Endothelial cell of umbilical vein (primary cell): ENCODE measurements at places on chromosomes 6 and 20.

DNA sequence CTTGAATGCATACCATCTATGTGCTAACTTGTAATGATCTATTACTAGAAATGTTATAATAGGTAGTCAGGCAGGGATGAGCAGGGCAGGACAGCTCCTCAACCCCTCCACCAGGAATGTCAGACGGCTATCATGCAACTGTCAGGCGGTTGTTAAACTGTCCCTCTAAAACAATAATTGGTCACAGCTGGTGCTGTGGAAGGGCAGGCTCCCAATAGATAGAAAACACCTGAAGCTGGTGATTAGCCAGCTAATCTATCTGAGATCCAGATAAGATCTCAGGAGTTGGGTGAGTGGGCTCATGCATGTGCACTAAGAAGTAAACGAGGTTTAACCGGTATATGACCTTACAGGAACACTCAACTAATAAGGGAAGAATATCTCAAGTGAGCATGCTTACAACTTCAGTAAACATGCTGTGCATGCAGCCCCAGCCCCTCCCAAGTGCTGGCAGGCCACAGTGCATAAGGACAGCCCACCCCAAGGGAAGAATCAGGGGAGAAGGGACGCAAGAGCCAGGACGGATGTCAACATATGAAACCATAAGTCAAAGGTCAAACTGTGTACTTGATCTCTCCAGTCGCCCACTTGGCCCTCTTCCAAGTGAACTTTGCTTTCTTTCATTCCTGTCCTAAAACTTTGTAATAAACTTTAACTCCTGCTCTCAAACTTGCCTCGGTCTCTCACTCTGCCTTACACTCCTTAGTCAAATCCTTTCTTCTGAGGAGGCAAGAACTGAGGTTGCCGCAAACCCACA lies 566.2 kb upstream of the NRSN1 start:
- no peak for DNase-seq

GRCh38 chr20:34415079-34415478 lies 52.0 kb downstream of the ITCH start:
- DNase-seq: peak; percentile 45

DNA sequence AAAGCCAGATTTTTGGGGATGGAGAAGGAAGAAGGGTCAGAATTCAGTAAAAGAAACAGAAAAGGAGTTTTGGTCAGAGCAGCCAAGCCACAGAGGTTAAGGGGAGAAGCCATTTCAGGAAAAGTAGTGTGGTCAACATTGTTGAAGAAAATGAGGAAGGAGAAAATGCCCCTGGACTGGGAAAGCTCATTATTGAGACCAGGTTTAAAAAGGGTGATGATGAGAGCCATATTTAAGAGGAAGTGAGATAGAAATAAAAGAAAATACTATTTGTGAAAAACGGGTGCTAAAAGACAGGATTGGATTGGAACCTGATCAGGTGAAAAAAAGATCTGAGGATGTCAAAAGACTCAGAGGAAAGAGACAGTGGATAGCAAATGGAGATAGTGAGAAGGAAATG lies 75.8 kb downstream of the CEP162 start:
- DNase-seq: no peak

DNA sequence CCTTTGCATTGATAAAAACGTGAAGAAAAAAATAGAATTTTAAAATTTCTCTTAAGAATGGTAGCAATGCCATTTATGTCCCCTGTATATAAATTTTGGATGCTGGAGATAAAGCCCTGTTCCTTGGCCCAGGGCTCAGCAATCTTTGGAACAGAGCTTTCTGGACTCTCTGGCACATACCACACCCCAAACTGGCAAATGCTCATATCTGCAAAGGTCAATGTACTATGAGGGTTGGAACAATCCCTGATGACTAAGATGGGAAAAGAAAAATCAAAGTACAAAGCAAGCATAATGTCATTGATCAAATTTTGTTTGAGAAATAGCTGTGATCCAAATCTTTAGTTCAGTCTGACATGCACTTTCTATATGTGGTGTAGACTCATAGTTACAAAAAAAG lies 158.1 kb upstream of the HCRTR2 start:
- DNase-seq: no peak

GRCh38 chr6:47495207-47495606 lies 17.6 kb downstream of the CD2AP start:
- no peak for DNase-seq

- DNase-seq: no peak
Measured at GRCh38 chr6:3517350-3517749, 60.5 kb upstream of the SLC22A23 start.

GRCh38 chr6:116405138-116405537 lies 34.4 kb downstream of the DSE start:
- no peak for DNase-seq

- no peak for DNase-seq
Measured at GRCh38 chr6:46323312-46323965, 152.7 kb upstream of the ENPP5 start.

GRCh38 chr6:118313208-118313607 lies 234.9 kb upstream of the PLN start:
- no peak for DNase-seq

DNA sequence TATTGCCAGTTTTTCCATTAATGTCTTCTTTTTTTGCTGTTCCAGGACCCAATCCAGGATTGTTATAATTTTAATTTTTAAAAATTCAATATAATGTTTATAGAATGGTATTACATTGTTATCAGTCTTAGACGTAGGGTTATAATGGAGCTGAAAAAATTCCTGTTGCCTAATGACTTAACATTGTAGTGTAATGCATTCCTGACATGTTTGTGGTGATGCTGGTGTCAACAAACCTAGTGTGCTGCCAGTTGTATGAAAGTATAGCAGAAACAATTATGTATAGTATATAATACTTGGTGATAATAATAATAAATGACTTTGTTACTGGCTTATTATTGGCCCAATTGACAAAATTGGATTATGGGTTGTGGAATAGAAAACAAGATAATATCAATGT lies 30.4 kb downstream of the KIZ start:
- no peak for DNase-seq

DNA sequence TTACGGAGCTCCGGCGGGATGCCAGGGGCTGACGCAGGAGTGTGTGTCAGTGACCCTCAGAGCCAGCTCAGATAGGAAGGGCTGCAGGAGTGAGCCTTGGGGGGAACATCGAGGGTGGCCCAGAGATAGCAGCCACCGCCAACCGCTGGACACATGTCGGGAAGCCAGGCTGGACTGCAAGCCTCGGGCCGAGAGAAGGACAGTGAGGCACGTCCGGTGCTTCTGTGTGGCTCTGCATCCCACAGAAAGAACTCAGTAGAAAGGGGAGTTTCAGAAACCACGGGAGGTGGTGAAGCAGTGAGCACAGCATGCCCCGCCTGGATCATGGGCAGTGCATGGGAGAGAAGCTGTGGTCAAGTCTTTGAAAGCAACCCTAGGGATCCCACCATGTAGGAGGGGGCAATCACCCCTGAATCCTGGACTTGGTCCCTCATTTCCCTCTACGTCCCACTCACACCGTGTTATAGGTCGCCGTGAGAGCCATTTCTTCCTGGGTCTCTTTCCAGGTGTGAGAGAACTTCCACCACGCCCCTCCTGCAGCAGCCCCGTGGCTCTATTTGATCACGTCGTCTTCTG lies 383.7 kb upstream of the CDH4 start:
- no peak for DNase-seq

DNA sequence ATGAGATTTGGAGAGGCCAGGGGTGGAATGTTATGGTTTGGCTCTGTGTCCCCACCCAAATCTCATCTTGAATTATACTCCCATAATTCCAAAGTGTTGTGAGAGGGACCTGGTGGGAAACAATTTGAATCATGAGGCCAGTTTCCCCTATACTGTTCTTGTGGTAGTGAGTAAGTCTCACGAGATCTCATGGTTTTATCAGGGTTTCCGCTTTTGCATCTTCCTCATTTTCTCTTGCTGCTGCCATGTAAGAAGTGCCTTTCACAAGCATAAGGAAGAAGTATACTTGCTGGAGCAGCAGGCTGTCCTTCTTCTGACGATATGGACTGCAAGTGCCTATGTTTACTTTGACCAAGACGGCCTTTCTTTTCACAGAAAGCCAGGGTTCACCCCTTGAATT lies 270.5 kb downstream of the ESR1 start:
- no peak for DNase-seq

- no peak for DNase-seq
Measured at GRCh38 chr6:125196613-125197012, 43.0 kb downstream of the TPD52L1 start.

DNA sequence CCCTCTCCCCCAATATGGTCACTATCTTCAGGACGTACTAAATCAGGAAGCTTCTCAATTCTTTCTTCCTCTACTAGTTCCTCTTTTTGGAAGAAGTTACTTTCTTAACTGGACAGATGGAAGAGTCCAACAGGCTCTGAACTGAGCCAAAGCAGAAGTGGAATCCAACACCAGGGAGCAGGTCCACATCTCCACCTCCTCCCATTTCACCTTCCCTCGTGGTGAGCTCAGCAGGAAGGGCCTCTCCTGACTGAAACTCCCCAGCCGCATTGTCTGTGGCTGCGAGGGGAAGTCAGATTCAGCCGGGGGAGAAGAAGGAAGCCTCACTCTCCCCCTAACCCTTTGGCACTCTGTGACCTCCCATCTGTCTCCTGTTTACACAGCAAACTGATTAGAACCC lies 63.8 kb upstream of the UST start:
- no peak for DNase-seq

GRCh38 chr20:47319517-47320252 lies 36.8 kb downstream of the ZMYND8 start:
- peak; percentile 89 for DNase-seq

GRCh38 chr20:59958123-59958522 lies at the start of gene CDH26:
Gene CDH26 (plus strand): TSS chr20:59958423. CDS start chr20:59958727, 304 bp downstream.
- DNase-seq: no peak

DNA sequence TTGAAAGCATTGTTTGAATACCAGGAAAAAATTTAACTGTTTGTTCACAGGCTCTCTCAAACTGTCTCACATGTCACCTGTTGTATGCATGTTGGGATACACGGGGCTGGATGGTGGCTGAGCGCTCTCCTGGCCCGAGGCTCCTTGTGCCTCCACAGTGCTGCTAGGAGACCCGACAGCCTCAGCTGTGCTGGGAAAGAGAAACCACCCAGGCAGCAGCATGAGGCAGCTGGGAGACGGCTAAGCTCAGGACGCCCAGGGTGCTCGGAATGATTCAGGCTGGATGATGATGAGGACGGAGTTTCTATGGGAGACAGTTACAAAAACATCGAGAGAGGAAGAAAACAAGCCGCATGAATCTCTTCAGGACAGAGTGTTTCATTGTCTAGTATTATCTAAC lies 278.0 kb upstream of the CDH4 start:
- DNase-seq: no peak

DNA sequence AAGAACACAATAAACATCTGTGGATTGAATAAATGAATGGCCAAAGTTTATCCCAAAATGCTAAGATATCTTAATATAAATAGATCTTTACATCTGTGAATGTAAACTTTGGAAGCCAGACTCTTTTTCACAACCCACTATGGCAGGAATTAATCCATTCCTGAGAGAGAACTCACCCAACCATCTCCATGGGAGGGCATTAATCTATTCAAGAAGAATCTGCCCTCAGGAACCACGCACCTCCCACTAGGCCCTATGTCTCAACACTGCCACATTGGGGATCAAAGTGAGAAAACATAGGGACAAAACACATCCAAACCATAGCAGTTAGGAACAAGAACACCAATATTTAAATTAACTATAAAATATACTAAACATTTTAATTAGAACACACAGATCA lies 3.4 kb downstream of the UBE3D start:
- no peak for DNase-seq

GRCh38 chr6:36223706-36224105 lies 27.2 kb downstream of the BRPF3 start:
- no peak for DNase-seq

DNA sequence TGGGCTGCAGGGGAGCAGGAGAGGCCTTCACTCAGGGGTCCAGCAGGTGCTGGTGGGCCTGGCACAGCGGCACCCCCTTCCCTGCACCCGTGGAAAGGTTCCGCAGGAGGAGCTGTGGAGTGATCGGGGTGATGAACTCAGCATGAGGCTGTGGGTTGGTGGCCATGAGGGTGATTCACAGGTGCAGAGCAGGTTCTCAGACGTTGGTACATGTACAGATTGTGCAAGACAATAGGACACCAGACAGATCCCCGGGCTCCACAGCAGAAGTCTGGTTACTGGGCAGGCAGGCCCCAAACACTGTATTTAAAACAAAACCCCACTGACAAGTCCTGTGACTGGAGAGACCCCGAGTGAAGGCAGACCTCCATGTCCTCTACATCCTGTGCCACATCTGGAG lies 151.6 kb upstream of the CDH4 start:
- DNase-seq: no peak

GRCh38 chr6:20098267-20098876 lies 113.9 kb downstream of the MBOAT1 start:
- no peak for DNase-seq

- DNase-seq: peak; percentile 66
Measured at GRCh38 chr6:30169658-30170614, 6.6 kb downstream of the TRIM15 start.

GRCh38 chr6:113627480-113627879 lies 229.7 kb upstream of the MARCKS start:
- DNase-seq: no peak

- no peak for DNase-seq
Measured at GRCh38 chr6:93266116-93266817, 153.1 kb downstream of the EPHA7 start.
